Ureter (tissue), 1 donor: ENCODE measurements at places on chromosomes 1 and 21. TPM values are rescaled to one million over a fixed set of nuclear protein-coding genes. Genes with fewer than 3 reads are reported as not detected.
A peak's percentile ranks its signal among the peaks of the same experiment; 100 is the strongest.

GRCh38 chr1:61444288-61444687, 280.7 kb downstream of the TM2D1 start:
- no peak for DNase-seq

- no peak for DNase-seq
Measured at GRCh38 chr1:109556563-109556962, 8.1 kb downstream of the GNAI3 start.

- DNase-seq, result no peak
Measured at GRCh38 chr1:29304025-29304684, 67.8 kb downstream of the PTPRU start.

DNA sequence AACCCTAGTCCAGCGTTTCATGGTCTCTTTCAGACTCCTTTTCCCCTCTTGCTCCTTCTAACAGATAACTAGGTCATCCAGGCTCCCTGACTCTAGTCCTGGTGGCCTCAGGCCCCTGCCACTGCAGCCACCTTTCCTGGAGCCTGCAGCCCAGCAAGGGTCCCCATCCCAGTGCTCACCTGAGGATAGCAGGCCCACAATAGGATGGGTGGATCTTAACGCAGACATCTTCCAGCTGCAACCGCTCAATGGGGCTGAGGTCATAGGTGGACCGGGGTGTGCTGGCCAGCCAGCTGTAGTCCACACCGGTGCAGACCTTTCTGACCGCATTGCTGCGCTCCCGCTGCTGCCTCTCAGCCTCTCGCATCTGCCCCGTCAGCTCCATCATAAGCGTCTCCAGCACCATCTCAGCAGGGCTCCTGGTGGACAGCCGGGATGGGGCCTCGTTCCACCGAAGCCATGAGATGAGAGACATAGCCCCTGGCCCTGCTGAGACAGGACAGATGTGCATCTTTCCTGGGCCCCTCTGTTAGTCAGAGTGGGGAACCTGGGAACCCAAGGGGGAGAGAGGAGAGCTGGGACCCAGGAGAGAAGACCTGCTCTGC, 10.9 kb downstream of the RD3 start:
- DNase-seq, result no peak

DNA sequence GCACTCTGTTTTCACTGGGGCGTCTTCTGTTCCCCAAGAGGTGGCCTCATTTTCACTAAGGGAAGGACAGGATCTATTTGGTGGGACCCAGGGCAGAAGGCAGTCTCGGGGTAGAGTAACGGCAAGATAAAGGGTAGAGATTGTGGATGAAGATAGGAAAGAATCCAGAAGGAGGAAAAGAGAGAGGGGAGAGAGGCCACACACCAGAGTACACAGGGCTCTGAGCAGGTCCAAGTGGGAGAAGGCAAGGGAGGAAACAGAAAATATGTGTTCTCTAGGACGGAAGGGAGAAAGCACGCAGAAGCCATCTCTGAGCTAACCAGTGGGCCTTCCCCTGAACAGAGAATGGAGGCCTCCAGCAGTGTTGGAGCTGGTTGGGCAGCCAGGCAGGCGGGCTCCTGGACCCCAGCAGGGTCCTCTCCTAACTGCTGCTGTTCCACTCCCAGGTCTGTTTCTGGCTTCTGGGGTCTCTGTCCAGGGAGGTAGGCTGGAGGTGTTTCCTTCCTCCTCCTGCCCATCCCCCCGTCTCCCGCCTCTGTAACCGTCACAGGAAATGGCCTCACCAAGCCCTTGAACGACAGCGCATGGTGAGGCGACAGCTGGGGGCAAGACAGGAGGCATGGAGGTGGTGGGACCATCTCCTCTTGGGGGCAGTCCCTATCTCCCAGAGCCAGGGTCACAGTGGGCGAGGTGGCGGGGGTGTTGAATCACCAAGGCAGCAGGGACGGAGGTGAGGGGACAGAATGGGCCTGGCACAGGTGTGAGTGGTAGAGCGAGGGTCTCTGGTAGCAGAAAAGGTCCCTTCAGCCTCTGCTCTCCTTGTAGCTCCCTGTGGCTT, 649 bp downstream of the PTPN7 start:
- no peak for DNase-seq

Gene C4BPA
- 0.21 TPM for total RNA-seq

Gene SERTAD4
- total RNA-seq, result 2.1 TPM

GRCh38 chr1:229887043-229887822, 179.8 kb upstream of the GALNT2 start:
- no peak for DNase-seq

DNA sequence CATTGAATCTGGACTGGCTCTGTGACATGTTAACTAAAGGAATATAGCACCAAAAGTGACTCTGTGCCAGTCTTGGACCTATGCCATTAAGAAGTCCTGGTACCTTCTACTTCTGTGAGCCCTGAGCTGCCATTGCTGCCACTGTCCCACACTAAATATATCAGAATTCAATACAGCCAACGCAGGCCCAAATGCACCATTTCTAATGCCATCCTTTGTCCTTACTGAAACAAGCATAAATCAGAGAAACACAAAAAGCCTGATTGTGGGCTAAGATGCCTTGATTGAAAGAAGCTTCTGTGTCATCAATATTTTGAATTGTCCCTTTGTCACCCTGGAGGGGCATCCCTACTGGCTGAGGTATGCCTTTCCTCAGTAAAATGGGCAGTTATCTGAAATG, 66.9 kb upstream of the NEK2 start:
- no peak for DNase-seq

GRCh38 chr1:3895279-3895950, 4.7 kb downstream of the C1orf174 start:
- DNase-seq, result no peak

GRCh38 chr1:116855191-116855619, 54.5 kb upstream of the PTGFRN start:
- DNase-seq, result no peak

DNA sequence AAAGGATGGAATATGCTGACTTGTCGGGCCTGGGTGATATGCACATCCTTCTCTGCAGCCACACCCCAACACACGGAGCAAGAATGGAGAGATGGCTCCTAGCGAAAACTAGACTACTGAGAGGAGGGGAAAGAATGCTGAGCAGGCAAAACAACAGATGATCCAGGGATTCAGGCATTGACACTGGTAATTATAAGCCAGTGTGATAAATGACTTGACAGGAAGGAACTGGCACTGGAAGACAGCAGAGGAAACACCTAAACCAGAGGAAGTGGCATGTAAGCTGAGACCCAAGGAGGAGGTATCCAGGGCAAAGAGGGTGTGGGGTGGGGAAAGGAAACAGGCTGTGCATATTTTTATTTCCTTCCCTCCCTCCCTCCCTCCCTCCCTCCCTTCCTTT, 31.7 kb upstream of the KHDRBS1 start:
- DNase-seq, result no peak

Gene PCAT6
- 2.6 TPM for total RNA-seq

- DNase-seq, result no peak
Measured at GRCh38 chr21:42959728-42960127, 14.6 kb upstream of the PKNOX1 start.

- no peak for DNase-seq
Measured at GRCh38 chr21:41624674-41625310, 116.8 kb upstream of the TMPRSS2 start.

DNA sequence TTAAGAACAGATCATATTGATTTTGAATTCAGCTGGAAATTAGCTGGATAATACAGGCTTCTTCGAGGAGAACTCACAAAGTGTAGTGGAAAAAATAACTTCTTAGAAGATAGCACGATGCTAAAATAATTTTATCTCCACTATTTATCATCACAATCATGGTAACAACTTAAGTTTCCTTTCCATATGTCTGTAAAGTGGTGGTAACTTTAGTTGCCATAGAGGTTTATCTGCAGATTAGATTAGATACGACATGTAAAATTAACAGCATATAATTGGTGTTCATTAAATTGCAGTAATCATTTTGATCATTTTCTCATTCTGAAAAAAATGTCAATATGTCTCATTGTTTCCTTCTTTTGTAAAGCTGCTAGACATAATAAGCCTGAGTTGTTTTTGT, 921.5 kb downstream of the KCNT2 start:
- DNase-seq, result no peak

Gene HAPLN2
- 5.6 TPM for total RNA-seq

DNA sequence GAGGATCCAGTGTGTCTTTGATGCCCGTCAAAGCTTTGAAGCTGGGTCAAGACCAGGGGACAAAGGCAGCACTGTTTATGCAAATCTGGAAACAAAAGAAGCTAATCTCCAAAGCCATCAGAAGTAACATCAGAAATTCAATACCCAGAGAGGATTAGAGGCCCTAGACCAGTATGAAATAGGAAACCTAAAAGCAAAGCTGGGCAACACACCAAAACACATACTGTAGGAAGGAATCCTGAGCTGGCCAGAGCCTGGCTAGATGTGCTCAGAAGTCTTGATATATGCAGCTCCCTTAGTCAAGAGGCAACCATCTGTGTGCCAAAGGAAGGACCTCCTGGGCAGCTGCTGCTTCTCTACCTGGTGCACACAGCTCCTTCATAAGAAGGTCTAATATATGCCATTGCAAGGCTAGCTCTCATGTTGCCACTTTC, 12.3 kb downstream of the COLGALT2 start:
- DNase-seq, result no peak

- no peak for DNase-seq
Measured at GRCh38 chr1:44664730-44665370, 9.4 kb downstream of the TMEM53 start.

Gene PPM1J
- total RNA-seq, result 0.94 TPM

DNA sequence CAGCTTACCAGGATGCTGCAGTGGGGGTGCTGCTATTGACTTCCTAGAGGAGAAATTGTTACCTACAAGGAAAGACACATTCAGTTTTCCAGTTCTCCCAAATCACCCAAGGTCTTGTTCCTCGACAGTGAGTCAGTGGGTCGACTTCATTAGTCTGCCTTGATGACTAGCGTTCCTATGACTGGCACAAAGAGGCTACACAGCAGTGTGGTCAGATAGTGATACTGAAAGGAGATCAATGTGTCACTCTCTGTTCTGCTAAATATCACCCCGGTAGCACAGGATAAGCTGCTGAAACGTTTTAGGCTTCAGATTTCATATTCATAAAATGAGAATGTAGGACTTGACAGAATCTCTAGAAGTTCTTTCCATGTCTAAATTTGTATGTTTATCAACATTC, 357.4 kb downstream of the LMX1A start:
- no peak for DNase-seq

- DNase-seq, result peak; percentile 94
Measured at GRCh38 chr1:212558693-212559480, 49.7 kb upstream of the ATF3 start.

GRCh38 chr1:201781437-201781836, 47.5 kb upstream of the IPO9 start:
- DNase-seq, result no peak

Gene RGSL1
- total RNA-seq, result not detected

GRCh38 chr1:199691540-199691939, 336.0 kb upstream of the NR5A2 start:
- DNase-seq, result no peak

- DNase-seq, result no peak
Measured at GRCh38 chr1:245277276-245277675, 122.5 kb downstream of the KIF26B start.

Gene MTARC1
- 29.0 TPM for total RNA-seq

Gene EPHB2
- 14.6 TPM for total RNA-seq

DNA sequence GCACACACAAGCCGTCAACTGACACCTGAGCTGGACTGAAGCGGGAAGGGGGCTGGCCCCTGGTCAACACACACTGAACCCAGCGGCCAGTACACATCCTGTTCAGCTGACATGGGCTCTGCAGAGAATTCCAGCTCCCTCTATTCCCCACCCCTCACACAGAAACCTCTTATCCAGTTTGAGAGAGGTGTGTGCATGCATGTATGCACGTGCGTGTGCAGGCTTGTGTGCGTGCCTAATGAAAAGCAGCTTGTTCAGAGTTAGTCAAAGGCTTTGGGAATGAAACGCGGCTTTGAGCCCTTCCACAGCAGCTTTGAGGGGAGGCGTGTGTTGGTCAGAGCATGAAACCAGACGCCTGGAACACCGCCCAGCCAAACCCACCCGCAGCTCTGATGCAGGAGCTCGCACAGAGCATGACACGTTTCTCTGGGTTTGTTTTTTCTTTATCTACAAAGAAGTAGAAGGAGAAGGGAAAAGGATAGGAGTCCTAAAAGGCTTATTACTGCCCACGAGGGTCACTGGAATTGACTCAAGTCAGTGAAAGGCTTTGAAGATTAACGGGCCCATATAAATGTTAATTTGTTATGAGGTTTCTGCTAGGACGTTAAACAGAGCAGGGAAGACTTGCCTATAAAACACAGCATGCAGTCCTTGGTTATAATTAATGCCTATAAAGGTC, 184.2 kb downstream of the ETS2 start:
- DNase-seq, result peak; percentile 72

GRCh38 chr1:113975211-113975895, 3.9 kb upstream of the OLFML3 start:
- no peak for DNase-seq

GRCh38 chr21:45533361-45533845, 8.8 kb downstream of the SLC19A1 start:
- no peak for DNase-seq

GRCh38 chr1:7515175-7515574, 255.9 kb upstream of the VAMP3 start:
- DNase-seq, result no peak

GRCh38 chr1:156438278-156438987, 62.1 kb downstream of the MEF2D start:
- no peak for DNase-seq

- DNase-seq, result no peak
Measured at GRCh38 chr1:10456661-10457060, 6.8 kb downstream of the CORT start.

Gene FCRL2
- 0.42 TPM for total RNA-seq

DNA sequence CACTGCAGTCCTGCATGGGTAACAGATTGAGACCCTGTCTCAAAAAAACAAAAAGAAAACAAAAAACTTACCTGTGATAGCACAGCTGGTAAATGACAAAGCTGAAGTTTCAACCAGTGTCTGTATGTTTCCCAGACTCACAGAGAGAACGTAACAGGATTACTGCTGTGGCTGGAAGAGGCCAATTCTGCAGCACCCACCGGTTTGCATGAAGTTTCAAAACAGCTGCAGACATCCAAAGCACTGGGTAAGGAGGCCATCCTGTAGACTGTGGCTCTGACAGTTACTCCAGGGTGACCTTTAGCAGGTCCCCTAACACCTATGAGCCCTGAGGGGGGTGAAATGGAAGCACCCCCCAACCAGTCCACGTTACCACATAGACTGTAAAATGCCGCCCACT, 7.5 kb downstream of the ID3 start:
- no peak for DNase-seq

DNA sequence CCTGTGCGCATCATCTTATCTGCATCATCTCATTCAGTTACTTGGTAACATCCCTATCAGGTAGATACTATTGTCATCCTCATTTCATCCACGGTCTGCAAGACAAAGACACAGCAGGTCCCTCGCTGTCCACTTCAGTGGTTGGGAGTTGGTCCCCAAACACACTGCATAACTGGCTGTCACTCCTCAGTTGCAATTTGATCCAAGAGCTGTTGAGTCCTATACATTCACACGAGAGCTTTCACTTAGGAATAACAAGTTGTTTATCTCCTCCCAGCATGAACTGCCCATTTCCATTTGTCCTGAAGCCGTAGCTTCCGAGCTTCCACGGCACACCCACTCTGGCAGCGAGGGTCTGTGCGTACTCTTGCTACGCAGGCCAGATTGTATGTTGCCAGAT, 472.0 kb downstream of the CAMTA1 start:
- no peak for DNase-seq
